ENCODE measurements at places on chromosomes 12 and 14.

DNA sequence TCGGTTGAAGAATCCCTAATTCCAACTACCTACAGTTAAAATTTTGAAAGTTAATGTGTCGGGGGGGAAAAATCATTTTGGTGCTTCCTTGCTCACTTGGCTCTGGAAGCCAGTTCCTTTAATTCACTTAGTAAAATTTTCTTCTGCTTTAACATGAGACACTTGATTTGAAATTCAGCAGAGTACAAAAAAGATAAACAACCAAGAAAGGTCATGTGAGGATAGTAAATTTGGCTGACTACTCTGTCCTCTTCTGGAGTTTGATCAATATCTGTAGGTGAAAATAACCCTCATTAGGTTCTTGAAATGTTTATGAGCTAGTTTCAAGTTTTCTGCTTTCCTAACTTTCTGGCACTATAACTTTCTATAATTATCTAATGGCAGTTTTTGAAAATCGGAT lies 43.4 kb downstream of the KCNJ8 start:
- DNase-seq: no peak

DNA sequence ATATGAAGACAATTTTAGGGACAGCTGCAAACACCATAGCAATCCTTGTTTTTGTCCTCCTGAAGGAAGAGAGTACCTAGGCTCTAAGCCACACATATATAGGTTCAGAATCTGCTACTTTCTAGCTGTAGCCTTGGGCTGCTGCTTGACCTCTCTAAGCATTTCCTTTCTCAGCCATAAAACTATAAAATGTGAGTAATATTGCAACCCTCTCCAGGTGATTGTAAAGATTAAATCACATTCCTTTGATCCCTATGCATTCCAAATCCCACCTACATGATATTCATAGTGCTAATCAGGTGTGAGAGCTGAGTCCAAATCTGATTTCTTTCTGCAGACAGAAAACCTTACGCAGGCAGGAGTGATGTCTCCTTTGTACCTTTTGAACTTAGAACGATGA lies 913.5 kb downstream of the VRK1 start:
- no peak for DNase-seq

DNA sequence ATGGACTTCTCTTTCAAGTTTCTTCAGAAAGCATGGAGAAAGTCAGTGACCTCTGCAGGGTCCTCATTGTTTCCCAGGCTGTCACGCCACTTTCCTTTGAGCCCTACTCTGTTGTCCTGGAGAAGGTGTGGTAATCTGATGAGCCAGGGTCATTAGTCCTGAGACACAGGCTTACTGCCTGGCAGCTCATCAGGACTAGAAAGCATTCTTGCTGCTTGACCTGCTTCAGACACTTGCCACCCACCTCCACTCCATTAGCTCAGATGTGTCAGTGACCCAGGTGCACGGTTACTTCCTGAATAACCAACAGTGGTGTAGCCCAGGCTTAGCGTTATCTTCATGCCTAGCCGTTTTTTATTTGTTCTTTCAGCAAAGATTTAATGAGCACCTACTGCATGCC lies 93.9 kb downstream of the FGD4 start:
- no peak for DNase-seq

- DNase-seq: peak; percentile 89
Measured at GRCh38 chr12:106766393-106766826, 8.1 kb upstream of the RIC8B start.

- no peak for DNase-seq
Measured at GRCh38 chr14:102318781-102319276, 717 bp upstream of the ZNF839 start.

DNA sequence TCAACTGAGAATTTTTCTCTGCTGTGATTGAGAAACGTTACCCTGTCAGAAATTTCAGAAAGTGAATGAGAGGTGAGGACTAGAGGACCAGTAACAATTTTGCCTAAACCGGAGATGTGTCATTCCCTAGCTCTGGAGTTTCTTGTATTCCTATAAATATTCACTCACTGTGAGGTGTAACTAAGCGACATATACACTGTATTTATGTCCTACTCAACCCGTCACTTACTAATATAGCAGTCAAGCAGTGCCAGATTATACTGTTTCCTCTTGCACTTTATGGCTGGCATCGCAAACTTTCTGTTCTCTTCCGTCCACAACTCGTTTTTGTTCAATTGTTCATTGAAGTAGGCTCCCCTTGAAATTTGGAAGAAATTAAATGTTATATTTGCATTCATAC lies 192.9 kb downstream of the NOVA1 start:
- DNase-seq: no peak

GRCh38 chr12:106160915-106161314 lies 22.2 kb upstream of the NUAK1 start:
- DNase-seq: no peak

GRCh38 chr12:20653871-20654270 lies 41.3 kb upstream of the SLCO1C1 start:
- DNase-seq: no peak

GRCh38 chr14:41235466-41235865 lies 371.2 kb upstream of the LRFN5 start:
- DNase-seq: no peak

DNA sequence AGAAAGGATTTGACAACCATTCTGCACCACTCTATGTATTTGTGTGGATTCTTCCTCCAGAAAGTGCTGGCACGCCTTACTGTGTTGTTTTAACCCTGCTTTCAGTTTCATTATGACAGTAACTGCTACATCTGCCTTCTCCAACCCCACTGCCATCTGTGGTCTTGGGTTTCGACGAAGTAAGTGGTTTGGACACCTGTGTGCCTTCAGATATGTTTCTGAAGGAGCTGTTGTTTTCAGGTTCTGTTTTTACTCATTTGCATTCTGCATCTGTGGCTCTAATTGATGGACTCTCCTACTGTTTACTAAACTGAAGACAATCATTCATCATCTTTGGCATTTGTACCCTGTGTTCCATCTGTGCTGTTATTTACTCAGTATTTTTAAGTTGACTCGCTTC lies 4.1 kb downstream of the TSHR start:
- DNase-seq: no peak

DNA sequence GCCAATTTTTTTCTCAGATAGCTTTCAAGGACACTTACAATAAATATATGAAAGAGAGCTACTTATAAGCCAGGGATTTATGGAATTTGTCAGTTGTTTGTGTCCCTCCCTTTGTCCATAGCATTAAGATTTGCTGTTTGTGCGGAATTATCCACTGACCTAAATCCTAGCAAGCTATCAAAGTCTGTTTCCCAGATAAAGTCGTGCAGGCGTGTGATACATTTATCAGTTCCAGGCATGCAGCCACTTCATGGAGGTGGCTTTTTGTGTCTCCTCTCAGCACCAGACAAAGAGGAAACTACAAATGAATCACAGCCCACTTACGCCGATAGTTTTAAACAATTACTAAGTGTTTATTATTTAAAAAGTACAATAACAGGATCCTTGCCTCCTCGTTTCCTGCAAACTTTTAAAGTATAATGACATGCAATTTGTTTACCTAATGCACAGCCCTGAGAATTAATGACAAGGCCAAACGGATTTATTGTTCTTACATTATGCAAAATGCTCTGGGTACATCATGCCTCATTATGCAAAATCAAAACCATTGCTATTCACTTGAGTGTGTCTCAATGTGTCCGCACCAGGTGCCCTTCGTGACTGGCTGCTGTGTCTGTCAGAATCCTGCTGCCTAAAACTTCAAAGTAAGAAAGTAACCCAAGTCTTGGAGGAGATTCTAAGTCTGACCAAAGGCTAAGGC lies 423.2 kb downstream of the GLT1D1 start:
- no peak for DNase-seq

DNA sequence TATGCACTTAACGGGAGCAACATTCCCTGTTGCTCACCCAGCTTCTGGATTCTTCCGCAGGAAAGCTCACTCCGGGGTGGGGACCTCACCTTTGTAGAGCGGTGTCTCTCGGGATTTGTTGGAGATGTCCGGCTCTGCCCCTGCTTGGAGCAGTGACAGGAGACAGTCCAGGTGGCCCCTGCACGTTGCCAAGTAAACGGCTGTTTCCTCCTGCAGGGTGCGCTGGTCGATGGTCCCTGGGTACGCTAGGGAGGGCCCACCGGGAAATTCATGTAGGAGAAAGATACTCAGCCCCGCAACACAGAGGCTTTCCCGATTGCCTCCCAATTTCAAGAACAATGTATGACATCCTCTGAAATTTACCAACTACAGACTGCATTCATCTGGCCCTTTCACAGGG lies 23.1 kb downstream of the ASB2 start:
- no peak for DNase-seq

DNA sequence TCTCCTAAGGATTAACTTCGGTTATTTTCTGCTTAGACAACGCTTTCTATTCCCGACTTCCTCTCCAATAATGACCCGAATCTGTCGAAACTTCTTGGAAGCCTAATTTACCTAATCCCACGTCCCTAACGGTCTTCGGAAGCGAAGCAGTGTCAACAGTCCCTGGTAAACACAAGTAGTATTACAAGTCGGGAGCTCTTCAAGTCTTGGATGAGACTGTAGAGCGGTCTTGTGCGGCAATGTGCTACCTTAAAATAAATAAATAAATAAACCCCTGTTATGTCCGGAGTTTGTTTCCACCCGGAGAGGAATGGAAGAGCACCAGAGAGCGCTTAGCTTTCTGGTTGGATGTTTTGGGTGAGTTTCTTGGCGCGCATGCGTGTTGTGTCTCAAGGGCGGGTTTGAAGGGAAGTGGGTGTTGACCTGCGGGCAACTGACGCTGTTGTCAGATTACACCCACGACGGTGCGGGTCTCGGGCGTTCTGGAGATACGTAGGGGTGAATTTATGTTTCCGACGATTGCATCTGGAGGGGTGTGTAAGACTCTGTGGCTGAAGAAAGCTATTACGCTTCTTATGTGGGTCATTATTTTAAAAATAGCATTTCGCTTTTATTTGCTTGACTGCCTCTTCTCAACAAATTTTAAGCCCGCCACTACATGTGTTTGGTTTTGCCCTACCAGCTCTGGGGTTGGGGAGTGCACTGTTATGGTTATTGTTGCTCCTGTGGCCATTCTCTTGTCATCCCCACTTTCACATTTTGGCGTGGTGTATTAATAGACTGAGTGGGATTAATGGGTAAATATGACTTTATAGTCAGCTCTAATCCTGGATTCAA lies at the start of the genes KIAA0586 and TIMM9:
TSS of gene KIAA0586 (plus strand) at position 439 of the 837 bp plus-strand sequence. CDS start 546 bp downstream, outside the sequence.
TSS of gene TIMM9 (minus strand) at position 251 of the 837 bp plus-strand sequence. CDS start 15,586 bp downstream, outside the sequence.
- peak; percentile 99 for DNase-seq

- DNase-seq: no peak
Measured at GRCh38 chr12:62787023-62787422, 147.9 kb downstream of the PPM1H start.

DNA sequence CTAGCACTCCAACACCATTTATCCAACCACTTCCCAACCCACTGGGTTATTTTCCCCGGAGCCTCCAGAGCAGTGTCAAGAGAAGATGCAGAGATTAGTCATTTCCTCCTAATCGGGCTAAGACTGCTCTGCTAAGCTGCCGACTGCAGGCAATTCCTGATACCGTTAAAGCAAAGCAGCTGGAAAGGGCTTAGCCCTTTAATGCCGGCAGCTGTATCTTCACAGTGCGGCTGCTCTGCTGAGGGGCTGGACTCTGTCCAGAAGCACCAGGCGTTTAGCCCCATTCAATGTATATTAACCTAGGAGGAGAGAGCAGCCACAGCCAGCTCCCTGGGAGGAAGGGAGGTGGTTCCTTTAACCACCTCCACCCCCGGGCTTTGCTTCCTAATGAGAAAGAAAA lies 11.1 kb downstream of the AQP6 start:
- DNase-seq: peak; percentile 72

GRCh38 chr14:52711666-52712065 lies 4.7 kb downstream of the PSMC6 start:
- DNase-seq: no peak

DNA sequence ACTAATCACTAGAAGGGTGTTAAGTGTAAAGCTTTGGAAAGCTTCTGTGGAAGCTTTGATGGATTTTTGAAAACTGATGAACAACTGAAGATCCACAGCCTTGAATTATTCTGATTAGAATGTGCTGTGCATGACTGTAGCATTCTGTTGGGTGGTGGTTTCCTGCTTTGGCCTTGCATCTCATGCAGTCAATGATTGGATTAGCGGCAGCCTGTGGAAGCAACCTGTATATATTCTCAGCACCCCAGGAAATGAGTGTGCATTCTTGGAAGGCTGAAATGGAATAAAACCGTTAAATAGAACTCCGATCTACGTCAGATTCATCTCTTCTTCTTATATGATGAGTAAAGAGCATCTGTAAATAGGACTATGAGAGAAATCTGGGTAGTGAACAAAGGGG lies 120.2 kb downstream of the SLC16A7 start:
- no peak for DNase-seq

GRCh38 chr14:63642656-63643382 lies 1.1 kb upstream of the WDR89 start:
- no peak for DNase-seq

GRCh38 chr14:105087963-105088811 lies 23.0 kb upstream of the GPR132 start:
- DNase-seq: peak; percentile 78

Data from kidney (tissue), 22 donors.